HAP-1 (cell line): ENCODE measurements at places on chromosomes 7 and 10.

DNA sequence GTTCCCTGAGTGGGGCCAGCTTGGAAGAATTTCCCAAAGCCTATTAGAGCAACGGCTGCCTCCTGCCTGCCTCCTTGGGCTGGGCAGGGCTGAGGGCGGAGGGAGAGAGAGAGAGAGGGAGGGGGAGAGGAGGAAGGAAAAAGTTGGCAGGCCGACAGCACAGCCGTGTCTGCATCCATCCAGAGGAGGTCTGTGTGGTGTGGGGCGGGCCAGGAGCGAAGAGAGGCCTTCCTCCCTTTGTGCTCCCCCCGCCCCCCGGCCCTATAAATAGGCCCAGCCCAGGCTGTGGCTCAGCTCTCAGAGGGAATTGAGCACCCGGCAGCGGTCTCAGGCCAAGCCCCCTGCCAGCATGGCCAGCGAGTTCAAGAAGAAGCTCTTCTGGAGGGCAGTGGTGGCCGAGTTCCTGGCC is at the start of gene AQP1:
AQP1 (plus strand) TSS at position 293 of the 409 bp plus-strand sequence; CDS start at position 350, 57 bp downstream.
- DNase-seq = no peak

DNA sequence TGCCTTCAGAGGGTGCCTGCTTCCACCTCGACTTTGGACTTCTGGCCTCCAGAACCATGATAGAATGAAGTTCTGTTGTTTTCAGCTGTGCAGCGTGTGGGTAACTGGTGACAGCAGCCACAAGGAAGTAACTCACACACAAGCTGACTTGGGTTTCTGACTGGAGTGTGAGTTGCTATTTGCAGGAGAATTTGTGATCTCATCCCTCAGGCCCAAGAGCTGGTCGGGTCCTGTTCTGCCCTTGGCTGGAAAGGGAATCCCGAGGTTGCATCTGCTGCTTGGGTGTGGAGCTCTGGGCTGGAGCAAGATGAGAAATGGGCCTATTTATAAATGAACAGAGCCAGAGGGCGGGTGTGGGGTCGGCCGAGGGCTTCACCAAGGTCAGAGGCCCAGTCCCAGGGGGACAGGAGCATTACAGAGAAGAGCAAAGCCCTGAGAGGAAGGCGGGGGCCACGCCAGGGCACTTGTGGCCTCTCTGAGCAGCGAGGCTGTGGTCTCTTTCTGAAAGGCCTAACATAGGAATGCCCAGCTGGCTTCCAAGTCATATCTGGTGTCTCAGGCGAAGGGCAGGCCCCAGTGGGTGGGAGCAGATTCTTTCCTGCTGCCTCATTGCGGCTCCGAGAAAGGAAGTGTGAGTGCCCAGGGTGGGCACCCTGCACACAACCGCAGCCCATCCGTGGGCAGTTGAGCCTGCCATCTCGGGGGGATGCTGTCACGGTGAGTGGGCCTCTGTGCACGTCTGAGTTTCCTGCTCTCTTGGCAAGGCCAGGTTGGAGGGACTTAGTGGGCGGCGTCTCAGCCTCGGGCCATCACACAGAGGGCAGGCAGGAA is 26.5 kb upstream of the C10orf71 start:
- no peak for DNase-seq

- DNase-seq = no peak
These were observed 552.8 kb downstream of the ANKRD7 start for GRCh38 chr7:118777308-118777707.

DNA sequence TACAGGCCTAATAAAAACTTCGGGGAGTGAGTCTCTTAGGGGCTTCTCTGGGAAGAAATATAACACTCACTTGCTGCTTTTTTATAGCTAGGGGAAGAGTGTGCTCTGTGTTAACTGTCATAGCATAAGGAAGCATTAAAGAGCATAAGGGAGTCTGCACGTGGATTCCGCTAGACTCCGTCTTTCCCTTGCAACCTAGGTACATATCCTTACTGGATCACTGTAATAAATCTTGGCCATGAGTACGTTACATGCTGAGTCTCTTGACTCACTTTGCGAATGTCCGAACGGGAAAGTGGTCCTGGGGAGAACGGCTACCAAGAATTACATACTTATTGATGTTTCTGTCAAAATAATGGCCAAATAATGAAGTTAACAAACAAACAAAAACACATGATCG is 999.1 kb upstream of the MBL2 start:
- no peak for DNase-seq

- no peak for DNase-seq
These were observed 131.0 kb upstream of the PALS2 start for GRCh38 chr7:24442170-24442777.

- no peak for DNase-seq
These were observed 839.1 kb upstream of the SORCS1 start for GRCh38 chr10:108003576-108003975.

GRCh38 chr7:91345449-91345848 is 81.2 kb downstream of the FZD1 start:
- DNase-seq = no peak

DNA sequence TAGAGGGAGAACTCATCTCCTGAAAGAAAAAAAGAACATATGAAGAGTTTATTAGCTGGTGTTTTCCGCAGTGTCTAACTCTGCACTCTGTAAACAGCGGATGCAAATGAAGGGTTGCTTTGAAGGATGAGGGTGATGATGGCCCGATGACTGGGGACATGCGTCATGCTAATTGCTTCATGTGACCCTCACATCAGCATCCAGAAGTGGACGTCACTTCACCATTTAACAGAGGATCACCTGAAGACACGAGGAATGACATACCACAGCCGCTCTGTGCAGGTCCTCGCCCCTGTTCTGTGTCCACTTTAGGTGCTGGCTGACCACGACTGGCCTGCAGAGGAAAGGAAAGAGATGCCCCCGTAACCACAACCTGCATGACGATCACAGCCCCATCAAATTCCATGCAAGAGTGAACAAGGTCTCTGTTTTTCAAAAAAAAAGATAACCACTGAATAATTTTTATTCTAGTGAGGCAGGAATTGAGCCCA is 82.9 kb downstream of the KLF6 start:
- DNase-seq = no peak

GRCh38 chr7:5477723-5478531 is 54.3 kb upstream of the TNRC18 start:
- peak; percentile 35 for DNase-seq

GRCh38 chr10:52031771-52032170 is 282.3 kb upstream of the DKK1 start:
- no peak for DNase-seq

- no peak for DNase-seq
These were observed 9.1 kb downstream of the COL13A1 start for GRCh38 chr10:69810675-69811397.

GRCh38 chr7:77455321-77455720 is 39.2 kb upstream of the GSAP start:
- no peak for DNase-seq

DNA sequence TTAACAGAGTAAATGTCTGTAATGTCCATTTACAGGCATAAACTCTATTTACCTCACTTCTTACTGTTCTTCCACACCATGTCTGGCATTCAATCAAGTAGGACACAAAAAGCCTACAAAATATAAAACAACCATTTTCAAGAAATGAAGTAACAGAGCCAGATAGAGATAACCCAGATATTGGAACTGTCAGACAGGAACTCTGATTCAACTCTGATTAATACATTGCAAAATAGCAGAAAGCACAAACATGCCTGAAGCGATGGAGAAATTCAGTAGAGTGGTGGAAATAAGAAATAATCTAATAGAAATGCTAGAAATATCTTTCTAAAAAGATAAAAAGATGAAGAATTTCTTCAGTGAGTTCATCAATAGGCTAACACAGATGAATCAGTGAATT is 964.4 kb downstream of the PCDH15 start:
- no peak for DNase-seq

DNA sequence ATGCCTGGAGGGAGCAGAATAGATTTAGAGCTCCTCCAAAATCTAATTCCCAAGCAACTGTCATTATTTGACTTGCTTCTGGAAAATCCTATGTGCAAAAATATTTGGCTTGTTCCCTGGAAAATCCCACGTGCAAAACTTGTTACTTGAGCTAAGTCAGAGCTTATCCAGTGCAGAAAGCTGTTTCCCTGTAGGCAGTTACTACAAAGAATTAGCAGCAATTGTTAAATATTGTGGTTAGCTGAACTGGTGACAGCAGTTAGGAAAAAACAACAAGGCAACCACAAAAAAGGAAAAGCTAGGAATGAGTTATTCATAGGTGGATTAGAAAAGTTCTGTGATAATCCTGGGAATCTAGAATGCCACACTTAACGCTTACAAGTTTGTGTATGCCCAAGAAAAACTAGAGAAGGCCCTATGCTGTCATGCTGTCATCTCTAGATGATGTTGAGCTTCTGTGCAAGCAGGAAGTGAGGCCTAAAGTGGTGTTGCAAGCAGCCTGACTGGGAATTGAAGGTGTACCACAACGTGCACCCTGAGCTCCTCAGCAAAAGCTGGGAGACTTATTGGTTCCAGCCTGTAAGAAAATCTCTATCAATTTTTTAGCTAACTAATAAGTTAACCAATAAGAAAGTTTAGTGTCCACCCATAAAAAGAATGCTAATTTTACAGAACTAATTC is 738.6 kb upstream of the LRRTM3 start:
- DNase-seq = no peak

- no peak for DNase-seq
These were observed 42.1 kb downstream of the NEURL1 start for GRCh38 chr10:103535595-103535994.

DNA sequence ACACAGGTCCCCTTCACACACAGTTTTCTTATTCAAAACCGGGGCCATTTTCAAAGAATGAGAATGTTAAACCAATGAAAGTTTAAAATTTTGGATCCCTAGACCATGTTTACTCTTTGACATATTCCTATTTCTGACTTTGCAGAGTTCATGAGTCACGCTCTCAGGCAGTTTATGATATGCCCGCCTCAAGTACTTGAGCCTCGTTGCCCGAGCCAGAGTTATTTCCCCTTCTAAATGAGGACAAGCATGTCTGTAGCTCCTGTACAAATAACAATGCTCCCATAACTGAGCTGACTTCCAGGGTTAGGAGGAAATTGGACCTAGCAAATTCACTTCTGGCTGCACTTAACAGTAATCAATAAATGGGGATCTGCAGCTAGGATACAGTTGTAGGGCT is 87.9 kb upstream of the PDE1C start:
- DNase-seq = no peak

GRCh38 chr7:7481802-7482201 is 53.9 kb downstream of the COL28A1 start:
- no peak for DNase-seq

DNA sequence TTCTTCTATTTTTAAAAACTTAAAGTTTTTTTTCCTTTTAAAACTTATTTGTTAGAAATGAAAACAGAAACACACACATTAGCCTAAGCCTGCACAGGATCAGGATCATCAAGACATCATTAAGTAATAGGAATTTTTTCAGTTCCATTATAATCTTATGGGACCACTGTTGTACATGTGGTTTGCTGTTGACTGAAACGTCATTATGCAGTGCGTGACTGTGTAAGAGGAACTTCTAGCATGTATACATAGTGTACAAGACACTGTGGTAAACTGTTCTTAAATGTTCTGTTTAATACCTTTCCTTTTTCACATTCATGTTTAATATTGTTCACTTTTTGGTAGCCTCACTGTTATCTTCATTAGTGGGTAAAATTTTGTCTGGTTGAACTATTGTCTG is 12.1 kb downstream of the ENTPD7 start:
- no peak for DNase-seq

DNA sequence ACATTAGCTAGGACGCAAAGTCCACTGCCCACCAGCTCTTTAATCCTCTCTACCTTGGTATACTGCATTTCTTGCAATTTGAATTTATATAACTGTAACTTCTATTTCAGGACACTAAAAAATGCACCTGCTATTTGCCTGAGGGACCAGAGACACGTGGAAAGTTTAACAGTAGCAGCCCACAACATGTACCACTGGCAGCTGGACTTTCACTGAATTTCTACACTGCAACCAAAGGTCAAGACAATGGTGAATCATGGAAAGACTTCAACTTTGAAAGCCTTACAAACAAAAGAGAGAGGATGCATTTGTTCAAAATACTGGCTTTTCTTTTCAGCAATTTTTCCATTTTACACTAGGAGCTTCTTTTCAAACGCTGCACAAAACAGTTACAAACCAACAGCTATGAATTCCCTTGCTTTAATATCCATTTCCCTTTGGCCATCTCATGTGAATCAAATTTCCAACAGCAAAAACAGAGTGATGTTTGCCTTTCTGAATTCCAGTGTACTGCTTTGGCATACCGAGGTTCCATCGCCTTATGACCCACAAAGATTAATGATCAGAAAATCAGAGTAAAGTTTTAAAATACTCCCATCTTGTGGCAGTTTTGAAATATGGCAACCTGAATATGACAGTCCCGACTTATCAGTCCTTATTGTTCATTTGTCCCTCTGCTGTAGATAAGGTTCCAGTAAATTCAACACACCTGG is 29.9 kb upstream of the HNRNPH3 start:
- peak; percentile 10 for DNase-seq

- DNase-seq = no peak
These were observed 7.5 kb downstream of the KCP start for GRCh38 chr7:128902761-128903585.

DNA sequence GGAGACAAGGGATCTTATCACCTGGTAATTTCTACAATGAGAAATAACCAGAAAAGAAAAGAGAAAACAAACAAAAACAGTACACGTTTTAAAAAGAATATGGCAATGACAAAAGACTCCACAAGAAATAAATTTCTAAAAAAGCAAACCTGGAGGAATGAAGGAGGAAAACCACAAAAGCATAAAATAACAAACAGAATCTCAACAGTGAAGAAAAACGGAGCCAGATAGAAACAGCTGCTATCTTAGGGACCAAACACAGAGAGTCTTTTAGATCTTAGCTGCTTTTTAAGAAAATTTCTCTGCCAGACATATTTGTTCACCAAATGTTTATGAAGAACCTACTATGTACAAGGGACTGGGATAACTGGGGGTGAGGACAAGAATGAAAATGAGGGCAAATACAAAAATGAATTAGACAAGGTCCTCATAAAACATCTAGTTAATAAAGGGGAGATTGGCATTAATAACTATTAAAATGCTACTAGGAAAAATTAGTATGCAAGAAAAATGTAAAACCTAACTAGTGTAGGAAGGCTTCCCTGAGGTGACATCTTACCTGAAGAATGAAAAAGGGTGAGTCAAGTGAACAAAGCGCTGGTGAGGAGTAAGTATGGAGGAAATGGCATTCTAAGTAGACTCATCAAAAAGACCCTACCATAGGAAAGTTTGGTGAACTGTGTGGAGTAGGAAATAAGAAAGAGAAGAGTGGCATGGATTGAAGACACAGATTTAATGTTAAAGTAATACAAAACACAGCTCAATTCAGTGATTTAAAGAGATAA is 34.3 kb downstream of the WASL start:
- DNase-seq = no peak
